Psoas muscle (tissue), 8 donors: ENCODE measurements at places on chromosomes 6 and 20. TPM values are rescaled to one million over a fixed set of nuclear protein-coding genes. Genes with fewer than 3 reads are reported as not detected.

Gene COX4I2
- polyA plus RNA-seq: 13.2 TPM

Gene PLEKHG1
- 1.6 TPM for polyA plus RNA-seq

Gene HLA-DQB1
- polyA plus RNA-seq: 8.6 TPM

Gene CMTR1
- 13.5 TPM for polyA plus RNA-seq

Gene KIF25
- 0.14 TPM for polyA plus RNA-seq

Gene FABP7
- polyA plus RNA-seq: 42.1 TPM

Gene ILRUN
- polyA plus RNA-seq: 89.4 TPM

Gene PI16
- 3.1 TPM for polyA plus RNA-seq

Gene DEF6
- 0.69 TPM for polyA plus RNA-seq

Gene SLC25A27
- 5.3 TPM for polyA plus RNA-seq

Gene DUSP15
- polyA plus RNA-seq: 0.04 TPM
